ENCODE measurements at places on chromosomes 2 and 18. TPM values are rescaled to one million over a fixed set of nuclear protein-coding genes. Genes with fewer than 3 reads are reported as not detected.

TUBA3E gene
- total RNA-seq: not detected

SEMA4C gene
- 27.5 TPM for total RNA-seq

EGR4 gene
- total RNA-seq: not detected

GALNT14 gene
- 1.2 TPM for total RNA-seq

FANCL gene
- total RNA-seq: 38.3 TPM

All from uterine smooth muscle cell (primary cell).